ENCODE measurements at places on chromosomes 12 and 14. TPM values are rescaled to one million over a fixed set of nuclear protein-coding genes. Genes with fewer than 3 reads are reported as not detected.

DNA sequence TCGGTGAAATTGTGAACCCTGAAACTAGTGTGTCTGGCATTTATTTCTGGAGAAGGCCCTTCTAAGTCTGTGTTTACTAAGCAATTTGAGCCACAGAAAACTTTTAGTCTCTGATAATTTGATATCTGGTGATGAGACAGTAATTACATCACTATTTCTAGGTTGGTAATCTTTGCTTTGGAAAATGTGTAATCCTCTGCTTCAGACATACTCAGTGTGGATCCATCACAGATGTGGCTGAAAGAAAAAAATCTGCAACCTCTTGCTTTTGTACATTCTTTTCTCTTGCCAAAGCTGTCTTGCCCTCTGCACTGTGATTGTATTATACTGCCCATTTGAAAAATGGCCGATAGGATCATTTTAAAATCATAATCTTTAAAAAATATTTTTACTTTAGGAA is 78.1 kb downstream of the PELI2 start:
- DNase-seq = no peak

PPM1H gene
- not detected for total RNA-seq

NYNRIN gene
- 0.29 TPM for total RNA-seq

ASIC1 gene
- not detected for total RNA-seq

DNA sequence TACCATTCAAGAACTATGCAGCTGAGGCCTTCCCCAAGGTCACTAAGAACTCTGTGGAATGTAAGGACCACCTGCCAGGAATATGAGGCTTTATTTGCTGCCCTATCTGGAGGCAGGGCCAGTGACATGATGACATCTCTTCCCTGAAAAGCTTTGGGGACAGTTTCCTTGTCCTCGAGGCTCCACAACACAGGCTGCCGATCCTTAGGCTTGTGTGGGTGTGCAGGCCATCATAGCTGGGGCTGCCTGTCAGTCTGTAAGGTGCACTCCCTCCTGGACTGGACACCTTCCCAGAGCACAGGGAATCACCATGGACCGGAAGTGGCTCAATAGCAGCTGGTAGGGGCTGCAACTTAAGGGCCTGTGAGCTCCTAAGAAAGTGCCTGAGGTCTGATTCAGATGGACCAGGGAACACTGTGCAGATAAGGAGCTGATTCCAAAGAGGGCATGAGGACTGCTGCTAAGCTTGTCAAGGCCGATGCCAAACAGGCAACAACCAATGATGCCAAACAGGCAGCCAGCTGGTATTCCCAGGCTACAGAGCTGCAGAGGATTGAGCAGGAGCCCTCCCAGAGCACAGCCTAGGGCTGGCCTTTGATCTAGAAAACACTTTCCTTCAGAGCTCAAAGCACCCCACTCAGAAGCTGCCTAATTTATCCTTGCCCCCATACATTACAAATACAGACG is 84.3 kb downstream of the CRACR2A start:
- DNase-seq = no peak

GRCh38 chr12:93847517-93848474 is 170.6 kb downstream of the CRADD start:
- peak; percentile 59 for DNase-seq

DNA sequence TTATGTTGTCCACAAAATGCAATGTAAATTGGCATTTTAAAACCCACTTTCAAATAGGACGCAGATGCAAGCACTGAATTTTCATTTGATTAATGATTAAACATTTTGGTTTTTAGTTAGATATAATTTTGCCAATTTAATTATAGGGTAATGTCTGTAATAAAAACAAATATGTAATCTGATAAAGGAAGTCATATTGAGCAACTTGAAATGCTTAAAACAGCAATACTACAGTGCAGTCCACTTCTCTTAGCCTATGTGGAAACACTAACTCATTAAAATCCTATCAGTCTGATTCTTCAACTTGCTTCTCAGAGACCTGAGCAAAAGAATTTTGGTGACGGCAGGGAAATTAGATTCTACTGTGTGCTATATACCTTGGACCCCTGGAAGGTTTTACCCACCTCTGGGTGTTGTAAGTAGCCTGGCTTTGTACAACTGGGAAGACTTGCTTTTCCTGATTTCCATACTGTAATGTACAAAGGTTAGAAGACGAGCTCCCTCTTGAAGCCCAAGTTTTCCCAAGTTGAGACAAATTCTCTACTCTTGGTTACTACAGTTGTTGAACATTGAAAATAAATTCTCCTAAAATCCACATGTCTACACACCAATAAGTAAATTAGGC is 4.1 kb downstream of the TRHDE start:
- no peak for DNase-seq

DNA sequence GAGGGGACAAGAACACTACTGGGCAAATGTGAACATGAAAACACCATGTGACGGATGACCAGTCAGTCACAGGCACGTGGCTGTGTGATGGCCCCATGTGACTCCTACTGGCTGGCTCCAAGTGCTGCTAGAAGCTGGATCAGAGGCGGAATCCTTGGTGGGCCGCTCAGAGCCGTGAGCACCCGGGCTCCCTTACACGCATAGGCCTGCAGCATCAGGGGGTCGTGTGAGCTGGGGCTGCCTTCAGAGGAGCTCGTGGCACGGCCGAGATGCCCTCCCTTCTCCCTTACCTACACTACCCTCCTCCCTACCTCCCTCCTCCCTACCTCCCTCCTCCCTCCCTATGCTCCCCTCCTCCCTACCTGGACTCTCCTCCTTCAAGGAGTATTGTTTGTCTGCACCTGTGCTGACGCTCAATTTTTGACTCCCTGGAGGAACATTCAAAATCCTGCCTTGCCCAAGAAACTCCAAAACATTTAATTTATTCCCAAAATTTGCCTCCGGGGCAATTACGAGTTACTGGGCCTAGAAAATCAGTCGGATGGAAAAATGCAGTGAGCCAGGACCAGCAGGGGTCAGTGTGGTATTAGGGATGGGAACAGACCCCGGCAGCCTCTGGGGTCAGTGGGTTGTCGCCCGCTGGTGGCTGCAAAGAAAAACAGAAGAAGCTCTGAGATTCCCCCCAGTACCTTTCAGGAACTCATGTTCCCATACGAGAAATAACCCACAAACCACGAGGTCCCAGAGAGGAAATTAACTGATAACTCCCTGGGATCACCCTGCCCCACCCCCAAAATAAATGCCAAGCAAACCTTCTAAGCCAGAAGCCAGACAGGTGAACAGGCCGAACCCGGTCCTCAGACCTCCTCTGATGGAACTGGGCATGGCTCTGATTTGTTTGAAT is 61.3 kb downstream of the C14orf132 start:
- peak; percentile 73 for DNase-seq

GNG2 gene
- total RNA-seq = 69.8 TPM

NRXN3 gene
- not detected for total RNA-seq

GPR137C gene
- total RNA-seq = 0.67 TPM

DNA sequence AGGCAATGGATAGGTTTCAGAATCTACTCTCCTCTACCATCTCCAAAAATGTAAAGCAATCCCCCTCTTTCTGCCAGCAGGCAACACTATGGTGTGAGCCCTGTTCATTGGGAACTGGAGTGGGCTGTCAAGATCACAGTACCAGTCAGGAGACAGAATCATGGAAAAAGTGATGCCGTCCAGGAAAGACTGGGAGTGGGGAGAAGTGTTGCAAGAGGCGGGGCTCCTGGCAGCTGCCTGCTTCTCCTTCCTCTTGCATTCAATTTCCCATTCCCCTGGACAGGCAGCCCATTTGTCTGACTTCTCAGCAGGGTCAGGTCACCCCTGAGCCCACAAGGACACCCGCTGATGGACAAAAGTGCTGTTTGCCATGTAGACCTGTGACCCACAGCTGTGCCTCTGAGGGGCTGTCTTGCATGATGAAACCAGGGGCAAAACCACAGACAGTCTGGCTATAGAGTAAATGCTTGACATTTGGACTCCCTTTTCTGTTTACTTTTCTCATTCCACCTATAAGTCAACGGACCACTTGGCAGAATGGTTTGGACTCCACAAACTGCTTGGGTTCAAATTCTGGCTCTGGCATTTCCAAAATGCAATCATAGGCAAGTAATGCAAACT is 30.1 kb upstream of the RPH3A start:
- DNase-seq = no peak

KRT2 gene
- total RNA-seq = not detected

DNA sequence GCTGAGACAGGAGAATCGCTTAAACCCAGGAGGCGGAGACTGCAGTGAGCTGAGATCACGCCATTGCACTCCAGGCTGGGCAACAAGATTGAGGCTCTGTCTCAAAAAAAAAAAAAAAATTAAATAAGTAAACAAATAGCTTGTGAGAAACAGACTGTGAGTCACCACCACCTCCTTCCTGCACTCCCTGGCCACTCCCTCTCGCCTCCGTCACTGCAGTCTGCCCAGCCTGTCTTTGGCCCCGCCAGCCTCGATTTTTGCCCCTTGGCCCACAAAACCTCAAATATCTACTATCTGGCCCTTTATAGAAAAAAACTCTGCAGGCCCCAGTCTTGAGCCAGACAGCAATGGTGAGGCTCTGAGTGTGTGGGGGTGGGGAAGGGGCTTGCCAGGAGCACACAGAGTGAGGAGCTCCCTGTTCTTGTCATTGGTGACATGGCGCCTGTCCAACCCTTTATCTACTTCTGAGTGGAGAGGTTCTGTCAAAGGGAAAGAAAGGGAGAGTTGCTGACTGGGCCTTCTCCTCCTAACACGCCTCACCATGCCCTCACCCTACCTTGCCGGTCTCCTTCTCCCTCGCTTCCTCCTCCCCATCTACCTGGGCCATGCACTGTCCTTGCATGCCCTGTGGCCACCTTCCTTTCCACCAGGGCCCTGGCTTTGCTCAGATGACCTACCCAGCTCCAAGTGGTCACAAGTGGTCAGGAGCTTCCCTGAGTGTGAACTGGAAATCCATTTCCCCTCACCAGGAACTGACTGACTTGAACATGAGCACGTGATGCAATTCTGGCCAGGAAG is 22.1 kb downstream of the LGMN start:
- DNase-seq = no peak

- DNase-seq = no peak
Observed at GRCh38 chr12:24615967-24616411, 332.9 kb downstream of the BCAT1 start.

PLBD1 gene
- total RNA-seq = 0.87 TPM

- DNase-seq = no peak
Observed at GRCh38 chr12:40635141-40635731, 57.0 kb upstream of the CNTN1 start.

DNA sequence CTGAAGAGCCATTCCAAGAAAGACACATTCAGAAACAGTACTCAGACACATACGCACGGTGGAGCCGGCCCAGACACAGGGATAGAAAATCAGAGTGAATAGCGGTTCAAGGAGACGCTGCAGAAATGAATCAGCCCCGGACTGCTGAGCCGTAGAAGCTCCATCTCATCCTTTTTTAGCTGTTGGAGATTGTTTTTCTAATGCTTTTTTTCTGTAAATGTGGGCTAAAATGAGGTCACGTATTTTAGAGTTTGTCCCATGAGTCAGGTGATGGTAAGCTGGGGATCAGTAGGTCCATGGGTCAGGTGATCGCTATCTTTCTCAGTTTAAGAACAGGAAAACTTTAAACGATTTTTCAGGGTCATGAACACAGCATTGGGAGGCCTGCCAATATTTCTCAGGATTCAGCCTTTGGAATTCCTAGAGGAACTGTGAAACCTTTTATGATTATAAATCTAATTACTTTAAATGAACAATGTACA is 202.4 kb downstream of the ITPR2 start:
- DNase-seq = no peak

DNA sequence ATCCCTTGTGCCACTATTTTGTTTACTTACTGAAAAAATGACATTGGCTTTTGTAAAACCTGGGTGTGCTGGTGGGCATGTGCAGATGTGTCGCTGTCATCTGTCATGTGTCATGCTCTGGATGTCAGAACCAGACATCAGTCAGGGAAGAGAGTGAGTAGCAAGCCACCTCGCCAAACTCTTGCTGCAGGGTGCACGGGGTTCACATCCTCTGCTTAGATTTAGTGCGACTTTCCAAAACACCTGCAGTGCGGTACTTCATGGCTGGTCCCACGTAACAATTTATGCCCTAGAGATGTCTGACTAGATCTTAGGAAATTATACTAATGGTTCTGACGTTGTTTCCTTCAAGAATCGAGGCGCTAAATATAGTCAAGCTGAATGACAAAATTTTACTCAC is 106.7 kb downstream of the CRADD start:
- DNase-seq = no peak

DNA sequence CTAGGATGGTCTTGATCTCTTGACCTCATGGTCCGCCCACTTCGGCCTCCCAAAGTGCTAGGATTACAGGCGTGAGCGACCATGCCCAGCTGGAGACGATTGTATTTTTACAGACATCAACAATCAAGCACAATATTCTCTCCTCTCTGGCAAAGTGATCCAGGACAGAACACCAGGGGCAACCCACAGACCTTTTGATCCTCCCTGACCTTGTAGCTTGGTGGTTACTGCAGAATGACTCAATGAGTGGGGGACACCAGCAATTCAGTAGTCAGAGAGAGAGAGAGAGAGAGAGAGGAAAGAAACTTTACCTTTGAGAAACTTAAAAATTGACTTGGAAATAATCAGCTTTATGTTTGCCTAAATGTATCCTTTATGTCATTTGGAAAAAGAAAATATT is 51.2 kb downstream of the DRAM1 start:
- no peak for DNase-seq

DNA sequence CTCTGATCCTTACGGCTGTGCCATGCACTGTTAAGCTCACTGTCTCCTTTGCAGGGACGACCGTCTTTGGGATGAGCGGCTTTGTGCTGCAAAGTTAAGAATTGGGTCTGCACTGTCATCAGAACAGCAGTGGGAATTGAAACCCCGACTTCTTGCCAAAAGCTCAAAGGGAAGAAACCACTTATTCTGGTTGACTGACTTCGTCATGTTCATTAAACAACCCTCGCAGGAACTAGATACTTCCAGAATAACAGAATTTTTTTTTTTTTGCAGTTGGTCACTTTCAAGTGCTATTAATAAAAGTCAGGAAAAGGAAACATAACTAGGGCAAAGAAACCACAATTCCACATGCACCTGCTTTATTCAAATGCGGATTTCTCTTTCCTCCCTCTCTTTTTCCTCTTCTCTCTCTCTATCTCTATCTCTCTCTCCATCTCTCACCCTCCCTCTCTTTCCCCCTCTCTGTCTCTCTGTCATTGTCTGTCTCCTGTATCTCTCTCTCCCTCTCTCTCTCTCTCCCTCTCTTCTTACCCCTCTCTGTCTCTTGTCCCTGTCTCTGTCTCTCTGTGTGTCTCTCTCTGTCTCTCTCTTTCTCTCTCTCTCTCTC is 12.3 kb upstream of the GLT1D1 start:
- peak; percentile 63 for DNase-seq

Measured in B cell (primary cell).